Stimulated activated naive CD8-positive, alpha-beta T cell treated with anti-CD3 and anti-CD28 coated beads, Interleukin-15, Interleukin-2, amounts not matched to agents 100 U/mL and 50 U/mL, for 24 hours (primary cell): ENCODE measurements at places on chromosomes 3 and 15.

DNA sequence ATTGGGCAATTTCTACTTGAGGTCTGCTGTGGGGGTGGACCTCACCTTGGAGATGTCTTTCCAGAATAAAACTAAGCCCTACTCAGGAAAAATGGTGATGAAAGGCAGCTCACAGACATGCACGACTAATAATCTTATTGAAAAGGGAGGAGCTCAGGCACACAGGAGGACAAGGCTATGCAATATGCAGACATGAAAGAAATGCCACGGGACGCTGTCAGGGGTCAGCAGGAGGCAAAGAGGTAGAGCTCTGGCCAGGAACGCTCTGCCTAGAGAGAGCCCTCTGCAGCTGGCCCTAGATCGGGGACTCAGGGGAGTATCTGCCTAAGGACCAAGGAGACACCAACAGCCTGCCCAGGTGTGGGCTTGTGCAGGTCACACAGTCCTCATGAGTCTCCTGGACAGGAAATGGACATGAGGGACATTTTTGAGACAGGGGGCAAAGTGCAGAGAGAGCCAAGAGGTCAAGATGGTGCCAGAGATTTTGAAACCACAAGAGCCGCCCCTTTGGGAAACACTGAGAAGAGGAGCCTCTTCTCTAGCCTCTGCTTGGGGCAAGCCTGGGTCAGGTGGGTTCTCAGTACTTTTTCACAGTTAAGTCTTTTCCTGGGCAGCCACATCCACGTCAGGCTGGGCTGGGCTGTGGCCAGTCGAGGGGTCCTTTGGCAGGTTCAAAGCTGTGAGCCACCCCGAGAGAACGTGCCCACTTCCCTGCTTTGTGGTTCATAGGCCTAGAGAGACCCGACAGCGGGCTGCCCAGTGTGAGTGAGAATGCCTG lies 23.2 kb downstream of the EAF1 start:
- DNase-seq: no peak

DNA sequence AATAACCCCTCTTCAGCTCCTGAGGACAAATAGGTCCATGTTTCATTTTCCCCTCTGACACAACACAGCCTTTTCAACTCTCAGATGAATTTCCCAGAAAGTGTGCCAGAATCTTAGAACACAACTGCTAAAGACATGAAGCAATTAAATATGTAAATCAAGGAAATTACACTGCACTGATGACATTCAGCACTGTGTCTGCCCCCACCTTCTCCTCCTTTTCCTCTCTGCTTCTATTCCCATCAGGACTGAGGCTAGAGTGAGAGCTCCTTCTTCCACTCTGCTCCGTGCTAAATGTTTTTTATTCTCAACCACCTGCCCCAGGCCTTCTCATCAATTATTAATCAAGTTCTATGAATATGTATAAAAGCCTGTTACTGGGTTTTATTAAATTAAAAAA lies 596.1 kb downstream of the TUSC7 start:
- DNase-seq: no peak

DNA sequence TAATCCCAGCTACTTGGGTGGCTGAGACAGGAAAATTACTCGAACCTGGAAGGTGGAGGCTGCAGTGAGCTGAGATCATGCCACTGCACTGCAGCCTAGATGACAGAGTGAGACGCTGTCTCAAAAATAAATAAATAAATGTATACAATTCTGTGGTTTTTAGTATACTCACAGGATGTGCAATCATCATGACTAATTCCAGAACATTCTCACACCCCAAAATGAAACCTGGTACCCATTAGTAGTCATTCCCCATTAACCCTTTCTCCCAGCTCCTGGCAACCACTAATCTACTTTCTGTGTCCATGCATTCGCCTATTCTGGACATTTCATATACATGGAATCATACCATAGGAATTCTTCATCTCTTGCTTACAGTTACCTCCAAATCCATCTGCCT lies 44.5 kb downstream of the LRRFIP2 start:
- DNase-seq: no peak

DNA sequence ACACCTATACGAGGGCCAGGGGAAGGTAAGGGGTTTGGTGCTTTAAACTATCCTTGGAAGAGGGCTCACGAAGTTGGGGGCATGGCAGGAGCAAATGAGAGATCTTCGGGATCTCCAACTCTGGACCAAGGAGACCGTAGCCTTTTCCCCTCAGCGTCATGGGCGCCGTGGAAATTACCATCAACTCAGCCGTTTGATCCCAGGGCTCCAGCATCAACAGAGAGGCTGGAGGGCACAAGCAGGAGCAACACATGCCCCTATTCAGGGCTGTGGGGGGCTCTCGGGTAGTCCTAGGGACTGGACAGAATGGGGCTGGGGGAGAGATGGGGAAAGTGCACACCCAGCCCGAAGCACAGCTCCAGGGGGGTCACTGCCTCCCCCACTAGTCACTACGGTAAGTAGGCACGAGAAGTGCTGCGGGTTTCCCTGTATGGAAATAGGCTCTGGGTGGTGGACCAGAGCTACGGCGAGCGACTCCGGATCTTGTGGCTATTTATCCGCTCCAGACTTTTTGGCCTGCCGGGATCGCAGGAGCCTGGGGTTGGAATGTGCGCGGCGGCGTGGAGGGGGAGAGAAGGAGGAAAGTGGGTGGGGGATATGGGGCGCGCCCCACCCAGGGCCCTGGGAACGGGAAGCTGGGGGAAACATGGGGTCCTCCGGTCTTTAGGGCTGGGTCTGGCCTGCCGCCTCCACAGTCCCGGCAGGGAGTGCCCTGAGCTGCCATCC lies 539 bp upstream of the LAMB2 start:
- no peak for DNase-seq

DNA sequence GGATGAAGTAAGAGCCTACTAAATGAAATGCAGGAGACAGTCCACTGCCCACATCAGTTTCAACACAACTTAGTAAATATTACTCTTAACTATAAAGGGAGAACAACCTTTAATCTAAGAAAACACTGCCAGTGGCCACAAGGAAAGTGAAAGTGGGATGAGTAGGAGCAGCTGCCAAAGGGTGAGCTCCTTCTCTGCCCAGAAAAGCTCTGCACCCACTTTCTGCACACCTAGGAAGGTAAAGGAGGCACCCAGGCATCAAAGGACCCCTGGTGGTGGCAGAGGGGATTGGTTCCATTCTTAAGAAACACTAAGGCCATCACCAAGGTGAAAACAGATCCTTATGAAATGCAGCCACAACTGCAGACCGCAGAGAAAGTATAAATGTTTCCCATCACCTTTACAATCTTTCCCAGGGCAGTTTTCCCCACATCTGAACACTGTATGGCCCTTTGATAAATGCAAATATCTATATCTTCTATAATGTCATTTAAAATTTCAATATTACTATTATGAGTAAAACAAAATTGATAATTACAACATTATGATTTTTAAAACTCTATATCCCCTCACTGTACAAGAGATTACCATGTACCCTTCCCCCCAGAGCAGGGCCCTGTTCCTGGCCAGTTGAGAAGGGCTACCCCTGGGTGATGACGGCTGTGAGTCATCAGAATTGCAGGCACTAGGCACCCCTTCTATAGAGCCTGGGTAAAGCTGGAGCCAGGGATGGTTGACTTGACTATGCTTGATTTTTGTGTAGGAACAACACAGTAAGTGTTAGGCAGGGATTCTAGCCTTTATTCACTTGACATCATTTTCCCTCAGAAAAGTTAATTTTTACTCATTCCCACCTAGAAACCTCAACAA lies 92.0 kb downstream of the SNRK start:
- peak; percentile 71 for DNase-seq

DNA sequence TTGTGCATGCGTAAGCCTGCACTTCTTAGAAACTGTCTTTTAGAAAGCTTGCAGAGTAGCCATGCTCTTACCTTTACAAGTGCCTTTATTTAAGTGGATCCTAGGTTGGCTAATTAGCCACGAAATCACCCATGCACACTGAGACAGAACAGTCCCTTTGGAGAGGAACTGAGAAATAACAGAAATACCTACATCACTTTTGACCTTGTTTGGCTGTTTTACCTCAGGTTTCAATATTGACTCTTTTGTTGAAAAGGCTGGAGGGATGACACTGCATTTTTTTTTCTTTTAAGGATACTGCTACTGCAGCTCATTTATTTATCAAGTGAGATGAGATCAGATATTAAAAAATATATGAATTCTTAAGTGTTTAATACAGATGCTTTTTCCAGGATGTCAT lies 155.6 kb upstream of the GOLIM4 start:
- DNase-seq: no peak

DNA sequence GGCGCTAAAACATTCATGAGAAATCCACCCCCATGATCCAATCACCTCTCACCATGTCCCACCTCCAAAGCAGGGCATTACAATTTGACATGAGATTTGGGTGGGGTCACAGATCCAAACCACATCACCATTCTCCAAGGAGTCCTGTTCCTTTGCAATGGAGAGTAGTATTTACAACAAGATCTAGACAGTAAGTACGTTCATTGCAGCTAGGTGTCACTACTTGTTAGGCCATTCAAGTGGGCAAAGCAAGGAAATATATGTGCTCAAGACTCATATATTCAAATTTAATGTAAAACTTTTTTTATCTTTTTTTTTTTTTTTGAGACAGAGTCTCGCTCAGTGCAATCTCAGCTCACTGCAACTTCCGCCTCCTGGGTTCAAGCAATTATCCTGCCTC lies 79.3 kb downstream of the AQP9 start:
- no peak for DNase-seq

DNA sequence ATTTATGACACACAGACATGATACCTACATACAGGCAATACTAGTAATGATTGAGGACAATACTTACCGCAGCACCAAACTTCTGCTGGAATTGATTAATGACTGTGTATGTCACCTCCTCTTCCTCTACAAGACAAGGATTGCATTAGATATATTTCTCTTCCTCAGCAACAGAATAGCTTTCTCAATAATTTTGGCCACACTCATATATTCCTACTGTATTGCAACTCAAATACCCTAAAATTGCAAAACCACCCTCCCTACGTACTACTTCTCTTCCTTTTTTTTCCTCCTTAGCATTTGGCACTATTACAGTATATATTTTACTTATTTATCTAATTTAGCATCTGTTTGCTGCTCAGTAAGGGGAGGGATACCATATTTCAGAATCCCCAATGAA lies 14.8 kb downstream of the EXD1 start:
- no peak for DNase-seq

- DNase-seq: no peak
Measured at GRCh38 chr15:94263341-94264273, 32.2 kb downstream of the MCTP2 start.

DNA sequence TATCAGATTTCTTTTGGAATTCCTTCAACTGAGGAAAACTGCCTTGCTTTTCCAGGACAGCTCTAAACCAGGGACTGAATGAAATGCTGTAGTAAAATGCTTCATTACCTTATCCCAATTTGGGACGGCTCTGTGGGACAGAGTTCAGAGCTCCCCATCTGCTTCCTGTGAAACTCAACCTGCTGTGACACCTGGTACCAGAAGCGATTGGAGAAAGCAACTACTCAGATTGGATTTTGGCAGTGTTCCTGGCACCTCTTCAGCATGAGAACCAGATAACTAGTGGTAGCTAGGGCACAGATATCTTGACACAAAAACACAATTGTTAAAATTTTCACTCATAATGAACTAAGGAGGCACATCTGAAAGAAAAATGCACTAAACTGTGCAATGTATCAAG lies 539.1 kb downstream of the SI start:
- DNase-seq: no peak

DNA sequence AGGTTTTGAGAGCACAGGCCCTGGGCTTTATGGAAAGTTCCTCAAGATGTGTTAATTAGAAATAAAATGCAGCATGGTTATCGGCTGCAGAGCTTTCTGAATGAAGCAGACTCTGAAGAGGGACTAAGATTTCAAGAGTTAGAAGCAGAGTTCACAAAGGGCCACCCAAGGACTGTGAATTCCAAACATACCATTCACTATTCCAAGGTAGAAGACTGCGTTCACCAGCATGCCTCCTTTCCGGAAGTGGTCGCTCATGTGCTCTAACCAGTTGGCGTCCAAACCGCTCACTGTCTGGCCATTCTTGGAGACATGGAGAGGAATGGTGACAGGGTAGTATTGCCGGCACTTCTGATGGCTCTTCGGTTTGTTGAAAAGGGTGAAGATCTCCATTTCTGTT lies 104.9 kb downstream of the OXNAD1 start:
- no peak for DNase-seq

DNA sequence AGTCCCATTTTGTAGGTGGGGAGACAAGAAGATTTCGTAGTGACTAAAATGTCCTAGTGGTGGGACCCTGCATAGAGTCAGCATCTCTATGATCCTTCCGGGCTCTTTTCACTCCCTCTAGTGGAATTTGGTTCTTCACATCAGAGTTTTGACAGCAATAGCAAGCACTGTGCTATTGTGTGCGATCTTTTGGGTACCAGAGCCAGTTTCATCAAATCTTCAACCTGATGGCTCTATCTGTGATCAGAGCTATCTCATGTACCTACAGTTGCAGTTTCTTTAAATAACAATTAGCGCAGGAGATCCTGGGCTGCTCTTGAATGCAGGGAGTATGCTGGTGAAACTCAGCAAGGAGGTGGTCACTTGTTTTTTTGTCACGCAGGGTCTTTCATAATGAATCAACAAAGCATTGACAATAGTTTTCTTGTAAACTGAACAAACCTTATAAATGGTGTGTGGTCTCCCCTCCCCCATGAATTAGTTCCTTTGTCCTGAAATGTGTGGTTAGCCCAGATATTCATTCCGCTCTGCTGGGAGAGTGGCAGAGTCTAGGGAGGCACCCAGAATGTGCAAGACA lies 257.2 kb upstream of the SOX2 start:
- DNase-seq: no peak

DNA sequence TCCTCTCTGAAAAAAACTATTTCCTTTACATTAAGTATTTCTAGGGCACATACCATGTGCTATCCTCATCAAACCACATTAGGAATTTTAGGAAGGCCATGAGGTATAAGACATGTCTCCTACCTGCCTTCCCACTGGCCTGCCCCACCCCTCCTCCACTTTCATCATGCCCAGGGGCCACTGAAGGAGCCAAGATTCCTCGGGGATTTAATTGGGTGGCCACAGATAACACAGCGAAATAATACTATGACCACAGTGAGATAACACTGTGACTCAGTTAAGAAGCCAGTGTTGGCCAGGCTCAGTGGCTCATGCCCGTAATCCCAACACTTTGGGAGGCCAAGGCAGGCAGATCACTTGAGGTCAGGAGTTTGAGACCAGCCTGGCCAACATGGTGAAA lies 9.8 kb upstream of the BMF start:
- DNase-seq: no peak

GRCh38 chr15:68389041-68389930 lies 42.7 kb downstream of the ITGA11 start:
- DNase-seq: no peak

GRCh38 chr15:83653639-83654378 lies at the start of gene ADAMTSL3:
Gene ADAMTSL3 (plus strand): TSS chr15:83654123. CDS start chr15:83655762, 1,639 bp downstream.
- no peak for DNase-seq
